ENCODE measurements at places on chromosomes 7 and 10.

GRCh38 chr7:120799147-120799546 is 58.8 kb downstream of the TSPAN12 start:
- no peak for DNase-seq

GRCh38 chr10:4201866-4202825 is 417.1 kb upstream of the KLF6 start:
- DNase-seq: no peak

- no peak for DNase-seq
These were observed 120.0 kb downstream of the CRPPA start for GRCh38 chr7:16301291-16301690.

DNA sequence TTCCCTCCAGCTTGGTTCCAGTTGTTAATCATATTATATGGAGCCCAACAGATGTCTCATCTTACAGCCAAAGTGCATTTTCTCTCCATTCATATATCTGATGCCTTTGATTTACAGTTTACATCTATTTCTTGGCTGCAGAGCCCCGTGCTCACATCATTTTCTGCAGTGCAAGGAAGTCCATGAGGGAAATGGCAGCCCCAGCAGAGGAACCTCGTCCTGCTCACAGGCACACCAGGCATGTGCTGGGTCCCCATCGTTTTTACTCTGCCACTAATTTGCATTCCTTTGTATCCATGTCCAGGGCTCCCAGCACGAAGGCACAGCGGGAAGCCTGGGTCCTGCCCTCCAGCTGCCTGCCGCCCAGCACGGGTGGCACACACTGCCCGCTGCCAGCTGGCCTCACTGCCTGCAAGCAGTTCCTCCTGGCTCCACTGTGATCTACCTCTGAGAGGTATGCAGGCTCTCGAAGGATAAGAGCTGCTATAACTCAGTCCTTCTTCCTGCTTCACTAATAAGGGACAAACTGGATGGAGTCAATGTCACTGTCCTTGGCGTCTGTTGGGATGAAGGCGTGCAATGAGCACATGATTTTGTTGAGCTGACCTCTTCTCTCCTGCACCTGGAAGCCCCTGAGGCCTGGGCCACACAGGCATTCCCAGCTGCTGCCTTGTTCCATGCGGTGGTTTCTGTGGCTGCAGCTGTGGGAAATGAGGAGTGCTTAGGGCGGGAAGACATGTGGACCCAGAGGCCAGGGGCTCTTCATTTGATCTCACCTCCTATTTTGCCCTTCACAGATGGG is 583.6 kb upstream of the MGMT start:
- no peak for DNase-seq

DNA sequence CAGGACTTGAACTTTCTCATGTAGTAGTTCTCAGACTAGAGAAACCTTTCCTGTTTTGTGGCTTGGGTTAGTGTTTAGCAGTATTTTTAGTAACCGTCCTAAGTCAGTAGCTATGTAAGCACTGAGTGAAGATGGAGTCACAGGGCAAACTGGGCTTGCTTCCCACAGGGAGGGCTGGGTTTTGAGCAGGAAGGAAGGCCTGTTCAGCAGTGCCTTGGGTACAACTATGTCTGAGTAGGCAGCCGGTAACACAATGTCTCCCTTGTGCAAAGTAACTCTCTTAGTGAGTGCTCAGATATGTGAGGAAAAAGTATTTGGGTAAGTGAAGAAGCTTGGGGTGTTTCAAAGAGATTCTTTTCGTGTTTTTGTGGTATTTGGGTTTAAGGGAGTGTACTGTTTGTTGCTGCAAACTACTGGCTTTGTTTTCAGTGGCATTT is 96.4 kb downstream of the CCSER2 start:
- DNase-seq: no peak

- DNase-seq: no peak
These were observed 9.0 kb downstream of the ETV1 start for GRCh38 chr7:13980474-13980873.

DNA sequence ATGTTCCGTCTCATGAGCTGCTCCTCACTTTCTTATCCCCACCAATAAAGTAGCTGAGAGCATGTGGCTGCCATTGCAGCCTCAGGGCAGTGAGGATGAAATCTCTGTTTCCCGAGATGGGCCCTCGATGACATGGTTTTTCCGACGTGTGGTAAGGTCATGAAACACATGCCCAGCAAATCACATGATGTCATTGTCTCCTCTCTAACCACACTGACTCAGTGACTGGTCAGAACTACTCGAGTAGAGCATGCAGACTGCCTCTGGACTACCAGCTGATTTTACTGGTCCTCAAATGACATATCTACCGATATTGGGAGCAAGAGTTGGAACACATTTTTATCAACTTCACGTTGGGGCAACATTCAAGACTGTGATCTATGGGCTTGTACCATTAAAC is 786.1 kb downstream of the CNTNAP2 start:
- no peak for DNase-seq

- DNase-seq: no peak
These were observed 40.1 kb upstream of the LRRC4 start for GRCh38 chr7:128071376-128071775.

DNA sequence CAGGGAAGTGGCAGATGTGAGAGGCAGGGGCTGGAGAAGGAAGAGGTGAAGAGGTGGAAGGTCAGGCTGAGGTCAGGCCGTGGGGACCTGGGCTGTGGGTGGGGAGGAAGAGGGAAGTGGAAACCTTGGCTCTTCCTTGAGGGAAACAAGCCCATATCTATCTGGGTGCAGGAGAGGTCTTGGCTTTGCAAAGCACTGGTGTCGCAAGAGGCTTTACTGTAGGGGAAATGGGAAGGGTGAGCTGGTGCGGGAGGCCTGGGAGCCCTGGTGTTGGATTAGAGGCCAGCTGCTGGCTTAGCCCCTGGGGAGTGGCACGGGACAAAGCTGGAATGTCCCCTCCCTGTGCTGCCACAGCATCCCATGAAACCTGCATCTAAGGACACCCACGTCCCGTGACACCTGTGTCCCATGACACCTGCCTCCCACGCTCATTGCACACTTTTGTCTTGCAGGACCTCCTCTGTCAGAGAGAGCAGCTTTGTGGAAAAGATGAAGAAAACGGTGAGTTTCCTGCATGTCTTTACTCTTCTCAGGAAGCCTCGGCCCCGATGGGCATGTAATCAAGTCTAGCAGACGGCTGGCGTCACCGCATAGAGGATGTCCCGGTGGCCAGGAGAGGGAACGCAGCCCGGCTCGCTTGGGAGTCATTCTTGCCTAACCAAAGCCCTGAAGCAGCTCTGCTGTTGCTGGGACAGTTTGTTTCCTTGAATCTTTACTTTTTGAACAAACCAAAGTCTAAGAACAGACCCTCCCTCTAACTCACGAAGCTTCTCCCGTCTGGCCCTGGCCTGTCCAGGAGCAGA is 22.2 kb downstream of the TMEM120A start:
- no peak for DNase-seq

- DNase-seq: no peak
These were observed 64.0 kb downstream of the MTPAP start for GRCh38 chr10:30284865-30285594.

- no peak for DNase-seq
These were observed 384.2 kb upstream of the FOXK1 start for GRCh38 chr7:4297918-4298219.

GRCh38 chr10:26464632-26465280 is 26.6 kb downstream of the APBB1IP start:
- DNase-seq: no peak

DNA sequence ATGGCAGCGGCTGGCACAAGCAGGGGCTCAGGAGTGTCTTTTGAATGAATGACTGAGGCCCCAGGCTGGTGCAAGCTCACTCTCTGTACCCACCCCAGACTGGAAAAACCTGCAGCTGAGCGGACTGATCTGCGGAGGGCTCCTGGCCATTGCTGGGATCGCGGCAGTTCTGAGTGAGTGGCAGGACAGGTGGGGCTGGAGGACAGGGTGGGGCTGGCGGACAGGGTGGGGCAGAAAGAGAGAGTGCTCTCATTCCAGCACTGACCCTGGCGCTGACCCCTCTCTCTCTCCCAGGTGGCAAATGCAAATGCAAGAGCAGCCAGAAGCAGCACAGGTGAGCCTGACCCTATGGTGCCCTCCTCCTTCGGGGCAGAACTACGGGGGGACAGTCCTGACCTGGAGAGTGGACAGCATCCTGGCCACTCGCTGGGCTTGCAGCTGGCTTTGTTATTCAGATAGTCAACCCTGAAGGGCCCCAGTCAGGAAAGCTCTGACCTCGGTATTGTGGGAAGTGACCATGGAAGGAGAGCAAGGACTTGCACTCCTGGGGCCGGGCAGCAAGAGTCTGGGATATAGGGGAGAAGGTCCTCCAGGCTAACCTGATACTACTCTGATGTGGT is 4.1 kb downstream of the FXYD4 start:
- DNase-seq: no peak

- no peak for DNase-seq
These were observed 582 bp downstream of the TPST1 start for GRCh38 chr7:66205741-66206090.

DNA sequence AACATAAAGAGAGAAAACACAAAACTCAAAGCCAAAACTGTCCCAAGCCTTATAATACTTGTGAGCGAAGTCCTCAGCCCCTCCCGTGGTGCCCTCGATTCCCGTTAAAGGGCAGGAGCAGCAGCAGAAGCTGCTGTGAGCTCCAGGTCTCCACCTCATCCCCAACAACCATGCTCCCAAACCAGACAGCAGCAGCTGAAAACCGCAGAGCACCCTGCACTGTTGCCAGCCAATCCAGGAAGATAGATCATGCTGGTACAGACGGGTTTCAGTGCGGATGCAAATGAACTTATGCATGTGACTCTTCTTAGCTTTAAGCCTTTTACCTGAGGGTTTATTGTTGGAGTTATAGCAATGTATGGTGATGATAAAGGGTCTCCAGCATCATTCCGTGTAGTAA is 97.9 kb downstream of the DNAJB6 start:
- DNase-seq: no peak

DNA sequence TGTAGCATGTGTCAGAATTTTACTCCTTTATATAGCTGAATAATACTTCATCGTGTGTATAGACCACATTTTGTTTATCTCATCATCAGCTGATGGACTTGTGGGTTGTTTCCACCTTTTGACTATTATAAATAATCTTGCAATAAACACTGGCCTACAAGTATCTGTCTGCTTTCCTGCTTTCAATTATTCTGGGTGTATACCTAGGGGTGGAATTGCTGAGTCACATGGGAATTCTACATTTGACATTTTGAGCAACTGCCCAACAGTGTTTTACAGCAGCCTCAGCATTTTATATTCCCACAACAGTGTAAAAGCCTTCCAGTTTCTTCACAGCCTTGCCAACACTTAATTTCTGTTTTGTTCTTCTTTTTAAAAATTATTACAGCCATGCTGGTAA is 200.3 kb upstream of the PRSS1 start:
- no peak for DNase-seq

DNA sequence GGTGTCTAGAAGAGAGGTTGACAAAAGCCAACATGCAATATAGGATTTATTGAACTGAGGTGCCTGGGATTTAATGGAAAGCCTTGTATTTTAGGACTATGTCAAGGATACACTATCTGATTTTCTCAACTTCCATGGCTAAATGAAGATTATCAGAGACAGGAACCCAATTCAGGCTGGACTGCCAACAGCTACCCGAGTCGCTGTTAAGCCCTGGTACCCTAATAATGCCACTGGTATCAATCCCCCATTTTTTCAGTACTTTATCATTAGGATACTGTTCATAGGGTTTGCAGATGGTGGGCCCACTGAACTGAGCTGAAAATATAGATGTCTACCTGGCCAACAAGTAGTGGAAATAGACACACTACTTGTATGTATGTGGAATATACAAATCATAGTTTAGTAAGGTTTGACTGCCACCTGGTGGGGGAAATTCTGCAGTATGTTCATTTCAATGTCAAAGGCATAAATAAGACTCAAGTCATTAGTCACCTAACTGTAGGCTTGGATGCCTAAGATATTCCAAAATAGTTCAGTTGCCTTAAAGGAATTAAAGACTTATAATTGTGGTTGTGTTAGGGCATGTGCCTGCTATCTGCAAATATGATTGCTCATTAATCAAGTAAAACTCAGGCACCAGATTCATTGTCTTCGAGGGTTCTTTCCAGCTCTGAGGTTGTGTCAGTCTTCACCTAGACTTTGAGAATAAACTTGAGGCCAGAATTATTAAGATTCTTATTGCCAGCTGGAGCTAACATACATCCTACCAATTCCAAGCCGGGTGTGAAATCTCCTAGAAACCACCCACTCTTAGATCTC is 34.1 kb upstream of the NOBOX start:
- peak; percentile 39 for DNase-seq

GRCh38 chr7:74430961-74431466 is 22.7 kb upstream of the GTF2IRD1 start:
- DNase-seq: no peak

DNA sequence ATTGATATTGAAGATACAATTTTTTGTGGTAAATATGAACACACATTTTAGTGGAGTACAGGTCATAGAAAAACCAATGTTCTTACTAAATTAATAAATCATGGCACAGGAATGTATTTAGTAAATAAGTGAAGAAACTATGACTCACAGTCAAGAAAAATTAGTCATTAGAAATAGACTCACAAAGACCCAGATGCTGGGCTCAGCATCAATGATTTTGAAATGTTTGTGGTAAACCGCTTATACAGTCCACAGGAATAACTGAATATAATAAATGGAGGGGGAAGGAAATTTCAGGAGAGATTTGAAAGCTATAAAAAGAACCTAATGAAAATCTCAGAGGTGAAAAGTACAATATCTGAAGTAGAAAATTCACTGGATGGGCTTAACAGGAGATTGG is 138.3 kb upstream of the ADCY1 start:
- DNase-seq: no peak

GRCh38 chr7:89994483-89994882 is 159.8 kb upstream of the STEAP1 start:
- DNase-seq: no peak

- DNase-seq: no peak
These were observed 263.9 kb downstream of the ETV1 start for GRCh38 chr7:13725591-13725990.

- DNase-seq: no peak
These were observed 100.2 kb downstream of the MICU1 start for GRCh38 chr10:72525689-72526088.

- DNase-seq: no peak
These were observed 13.3 kb upstream of the RPA3 start for GRCh38 chr7:7731732-7732131.

GRCh38 chr10:93813507-93814465 is 56.0 kb downstream of the LGI1 start:
- DNase-seq: peak; percentile 45

- no peak for DNase-seq
These were observed 21.3 kb upstream of the TBRG4 start for GRCh38 chr7:45132708-45133320.

GRCh38 chr7:105224884-105225651 is 163.7 kb downstream of the SRPK2 start:
- DNase-seq: no peak

GRCh38 chr7:104843198-104843597 is 170.8 kb upstream of the KMT2E start:
- DNase-seq: no peak

DNA sequence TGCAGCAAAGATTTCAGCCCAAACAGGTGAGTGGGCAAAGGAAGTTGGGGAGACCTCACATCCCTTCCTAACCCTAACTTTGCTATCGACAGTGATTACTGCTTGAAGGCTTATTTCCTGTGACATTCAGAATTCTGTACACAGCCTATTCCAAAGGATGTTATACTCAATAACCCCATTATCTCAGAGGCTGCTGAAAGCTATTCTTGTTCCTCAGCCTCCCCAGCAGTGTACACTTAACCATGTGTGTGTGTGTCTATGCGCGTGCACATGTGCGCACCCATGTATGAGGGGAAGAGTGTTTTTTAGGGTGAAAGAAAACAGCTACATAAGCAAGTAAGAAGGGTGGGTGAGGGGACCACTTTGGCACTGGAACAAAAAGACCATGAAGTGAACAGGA is 90.4 kb upstream of the KCNIP2 start:
- no peak for DNase-seq

Data from stimulated activated CD4-positive, alpha-beta T cell treated with anti-CD3 and anti-CD28 coated beads, Interleukin-4, amount 100 ng/mL, for 24 hours (primary cell).